ENCODE measurements at places on chromosomes 1 and 21. TPM values are rescaled to one million over a fixed set of nuclear protein-coding genes. Genes with fewer than 3 reads are reported as not detected.

- no peak for DNase-seq
These were observed 226.3 kb downstream of the HLX start for GRCh38 chr1:221105578-221105977.

DNA sequence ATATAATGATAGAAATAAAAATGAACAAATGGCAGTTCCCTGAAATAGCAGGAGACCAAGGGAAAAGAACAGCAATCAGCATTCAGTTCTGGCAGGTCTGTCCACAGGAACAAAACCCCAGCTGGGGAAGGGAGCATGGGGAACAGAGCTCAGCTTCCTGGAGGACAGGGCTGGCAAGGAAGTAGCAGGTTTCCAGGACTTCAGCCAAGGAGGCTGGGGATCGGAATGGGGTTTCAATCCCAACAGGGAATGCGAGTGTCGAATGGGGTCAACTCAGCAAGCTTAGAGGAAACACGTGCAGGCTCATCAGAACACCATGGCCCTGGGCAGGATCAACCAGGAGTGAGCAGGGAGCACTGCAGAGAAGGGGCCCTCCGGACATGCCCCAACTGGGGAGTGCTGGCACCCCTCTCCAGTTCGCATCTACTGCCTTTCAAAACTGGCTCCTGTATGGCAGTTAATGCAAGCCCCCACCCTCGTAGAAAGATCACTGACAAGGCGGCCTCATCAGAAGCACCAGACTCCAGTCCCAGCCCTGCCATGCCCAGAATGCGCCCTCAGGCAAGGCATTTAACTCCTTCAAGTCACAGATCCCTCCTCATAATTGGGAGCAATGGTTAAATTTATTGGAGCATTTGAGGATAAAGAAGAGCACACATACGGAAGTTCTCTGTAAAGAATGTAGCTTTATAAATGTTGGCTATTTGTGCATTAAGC lies 72.4 kb downstream of the SEC16B start:
- DNase-seq: no peak

GRCh38 chr1:226553266-226553923 lies 4.8 kb downstream of the STUM start:
- no peak for DNase-seq

- no peak for DNase-seq
These were observed 3.9 kb upstream of the SLC27A3 start for GRCh38 chr1:153771261-153771660.

C1orf210 gene
- 2.2 TPM for total RNA-seq

DNA sequence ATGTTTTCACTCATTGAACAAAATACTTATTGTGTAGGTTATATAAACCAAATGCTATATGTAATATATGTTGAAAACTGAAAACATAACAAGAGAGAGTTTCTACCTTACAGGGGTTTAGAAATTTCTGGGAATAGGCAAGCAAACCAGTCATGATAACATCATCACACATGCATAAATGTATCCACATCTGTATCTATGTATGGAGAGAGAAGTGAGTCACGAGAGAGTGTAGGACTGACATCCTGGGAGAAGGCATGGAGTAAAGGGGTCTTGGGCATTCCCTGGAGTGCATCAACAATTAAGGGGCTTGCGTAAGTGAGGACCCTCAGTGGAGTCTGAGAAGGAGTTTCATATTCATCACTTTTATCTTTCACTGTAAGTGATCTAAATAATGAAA lies 65.5 kb downstream of the PCNX2 start:
- DNase-seq: no peak

ATP5IF1 gene
- total RNA-seq: 224 TPM

GRCh38 chr1:7387053-7387927 lies 383.8 kb upstream of the VAMP3 start:
- peak; percentile 70 for DNase-seq

DNA sequence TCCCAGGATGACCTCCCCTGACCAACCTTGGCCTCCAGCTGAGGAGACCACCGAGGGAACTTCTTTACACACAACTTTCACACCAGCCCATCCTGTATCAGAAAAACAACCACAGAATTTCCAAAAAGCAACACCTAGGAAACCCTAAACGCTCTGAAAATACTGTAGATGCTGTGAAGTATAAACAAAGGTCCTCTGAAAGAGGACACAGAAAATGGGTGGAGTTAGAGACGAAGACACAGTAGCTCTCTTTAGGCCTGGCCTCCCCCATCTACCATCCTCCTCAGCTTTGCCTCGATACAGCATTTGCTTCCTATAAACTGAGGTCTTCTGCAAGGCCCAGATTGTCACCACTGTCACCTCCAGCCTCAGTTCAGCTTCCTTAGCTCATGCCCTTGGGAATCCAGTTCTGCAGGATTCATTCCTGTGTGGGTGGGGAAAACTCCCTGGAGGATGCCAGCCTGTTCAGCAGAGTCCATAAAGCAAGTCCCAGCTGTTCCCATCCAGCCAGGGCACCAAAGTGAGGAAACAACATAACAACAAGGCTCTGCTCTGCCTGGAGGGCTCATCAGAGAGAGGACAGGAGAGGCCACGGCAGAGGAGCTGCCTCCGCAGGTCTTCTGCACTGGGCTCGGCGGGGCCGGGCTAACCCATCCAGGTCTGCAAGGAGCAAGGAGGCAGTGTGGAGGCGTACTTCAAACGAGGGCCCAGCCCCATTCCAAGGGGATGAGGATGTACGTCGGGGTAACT lies 15.0 kb downstream of the PIK3C2B start:
- DNase-seq: no peak

- DNase-seq: no peak
These were observed 283.3 kb downstream of the DUSP10 start for GRCh38 chr1:221458447-221459156.

DNA sequence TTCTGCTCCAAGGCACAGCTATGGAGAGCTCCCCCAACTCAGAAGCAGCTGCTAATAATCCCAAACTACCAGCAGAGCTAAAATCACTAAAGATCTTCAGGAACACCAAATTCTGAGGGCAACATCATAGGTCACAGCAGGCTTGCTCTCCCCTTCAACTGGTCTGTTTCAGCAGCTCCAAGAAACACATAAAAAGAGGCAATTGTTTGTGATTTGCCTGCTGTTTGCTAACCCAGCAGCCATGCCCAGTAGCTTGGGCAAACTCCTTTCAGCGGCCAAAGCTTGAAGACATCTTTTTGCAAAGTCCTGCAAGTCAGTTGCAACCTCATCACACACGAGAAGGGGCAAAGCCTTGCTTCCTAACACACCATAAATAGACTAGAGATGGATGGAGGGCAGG lies 8.9 kb downstream of the ERI3 start:
- no peak for DNase-seq

NR0B2 gene
- not detected for total RNA-seq

DNA sequence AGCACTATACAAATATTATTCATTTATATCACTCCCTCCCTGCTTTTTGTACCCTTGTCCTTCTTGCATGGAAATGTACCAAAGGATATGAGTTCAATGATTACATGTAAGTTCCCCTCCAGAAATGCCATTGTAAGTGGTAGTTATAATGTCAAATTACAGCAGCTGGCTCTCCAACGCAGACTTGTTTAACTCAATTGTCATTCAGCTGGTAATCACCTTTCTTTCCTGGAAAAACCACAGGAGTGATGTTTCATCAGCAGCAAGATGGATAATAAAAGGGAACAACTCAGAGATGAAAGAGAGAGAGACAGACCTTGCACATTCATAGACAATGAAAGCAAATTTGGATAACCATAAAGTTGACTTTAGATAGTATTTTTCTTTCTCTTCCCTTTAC lies 578.6 kb upstream of the PBX1 start:
- DNase-seq: no peak

KRTAP13-2 gene
- not detected for total RNA-seq

GRCh38 chr1:239443361-239443760 lies 57.0 kb downstream of the CHRM3 start:
- no peak for DNase-seq
